NCI-H2029 treated with DMSO at 0.1 percent for 48 hours (cell line): ENCODE measurements at places on chromosomes 3 and 15.

DNA sequence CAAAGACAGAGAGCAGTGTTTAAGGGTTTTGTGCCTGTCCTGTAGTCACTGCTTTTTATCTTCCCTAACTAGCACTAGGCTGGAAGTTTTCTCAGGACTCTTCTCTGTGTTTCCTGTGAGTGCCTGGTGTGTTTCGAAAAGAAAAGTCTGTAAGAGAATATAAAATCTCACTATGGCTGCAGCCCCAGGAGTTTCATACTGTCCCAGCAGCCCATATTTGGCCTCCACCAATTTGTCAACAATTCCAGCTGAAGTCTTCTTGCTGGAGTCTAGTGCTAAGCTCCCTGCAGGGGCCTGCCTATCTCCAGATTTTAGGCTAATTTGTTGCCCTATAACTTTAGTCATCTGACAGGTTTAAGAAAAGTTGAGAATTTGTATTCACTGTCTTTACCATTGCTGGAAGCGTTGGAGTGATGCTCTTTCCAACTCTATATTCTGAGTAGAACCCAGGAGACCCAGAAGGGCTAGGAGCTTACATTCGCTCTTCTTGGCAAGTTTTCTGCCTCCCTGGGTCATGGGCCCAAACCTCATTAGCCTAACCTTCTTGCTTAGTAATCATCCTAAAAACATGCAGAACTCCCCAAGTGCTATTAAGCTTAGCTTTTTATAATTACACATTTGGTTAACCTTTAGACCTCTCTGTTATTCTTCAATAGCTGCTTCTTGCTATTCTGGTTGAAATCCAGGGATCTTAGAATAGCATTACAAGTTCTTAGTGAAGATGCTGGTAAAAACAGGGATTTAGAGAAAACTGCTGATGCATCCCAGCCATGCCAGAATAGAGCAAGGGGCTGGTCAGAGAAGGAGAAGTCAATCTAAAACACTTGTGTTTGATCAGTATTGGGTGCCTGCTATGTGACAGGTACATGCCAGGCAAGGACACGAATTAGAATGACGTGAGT is 283.1 kb downstream of the NEK10 start:
- no peak for DNase-seq

DNA sequence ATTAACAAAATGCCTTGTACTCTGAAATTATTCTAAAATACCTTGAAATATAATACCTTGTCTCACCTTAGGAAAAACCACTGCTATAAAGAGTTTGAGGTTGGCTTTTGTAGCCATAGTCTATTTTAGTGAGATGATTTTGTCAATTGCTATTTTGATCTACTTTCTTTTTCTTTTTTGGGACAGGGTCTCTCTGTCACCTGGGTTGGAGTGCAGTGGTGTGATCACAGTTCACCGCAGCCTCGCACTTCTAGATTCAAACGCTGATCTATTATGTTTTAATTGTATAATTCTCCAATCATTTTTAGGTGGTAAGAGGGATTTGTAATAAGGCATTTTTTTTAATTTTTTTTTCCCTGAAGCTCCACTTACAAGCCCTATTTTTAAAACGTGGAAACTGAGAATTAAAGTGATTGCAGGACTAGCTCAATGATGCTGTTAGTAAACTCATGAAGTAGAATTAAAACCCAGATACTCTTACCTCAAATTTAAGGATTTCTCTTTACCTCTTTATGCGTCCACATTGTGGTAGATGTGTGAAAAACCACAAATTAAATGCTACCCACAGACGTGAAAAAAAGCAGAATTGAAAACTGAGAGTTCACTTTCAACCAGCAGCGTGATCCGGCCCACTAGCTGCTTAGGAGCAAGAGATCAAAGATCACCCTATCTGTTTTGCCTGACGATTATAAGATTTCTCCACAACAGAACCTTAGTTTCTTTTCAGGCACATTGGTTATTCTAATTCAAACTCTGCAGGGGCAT is 384.2 kb downstream of the CGGBP1 start:
- DNase-seq, result no peak

DNA sequence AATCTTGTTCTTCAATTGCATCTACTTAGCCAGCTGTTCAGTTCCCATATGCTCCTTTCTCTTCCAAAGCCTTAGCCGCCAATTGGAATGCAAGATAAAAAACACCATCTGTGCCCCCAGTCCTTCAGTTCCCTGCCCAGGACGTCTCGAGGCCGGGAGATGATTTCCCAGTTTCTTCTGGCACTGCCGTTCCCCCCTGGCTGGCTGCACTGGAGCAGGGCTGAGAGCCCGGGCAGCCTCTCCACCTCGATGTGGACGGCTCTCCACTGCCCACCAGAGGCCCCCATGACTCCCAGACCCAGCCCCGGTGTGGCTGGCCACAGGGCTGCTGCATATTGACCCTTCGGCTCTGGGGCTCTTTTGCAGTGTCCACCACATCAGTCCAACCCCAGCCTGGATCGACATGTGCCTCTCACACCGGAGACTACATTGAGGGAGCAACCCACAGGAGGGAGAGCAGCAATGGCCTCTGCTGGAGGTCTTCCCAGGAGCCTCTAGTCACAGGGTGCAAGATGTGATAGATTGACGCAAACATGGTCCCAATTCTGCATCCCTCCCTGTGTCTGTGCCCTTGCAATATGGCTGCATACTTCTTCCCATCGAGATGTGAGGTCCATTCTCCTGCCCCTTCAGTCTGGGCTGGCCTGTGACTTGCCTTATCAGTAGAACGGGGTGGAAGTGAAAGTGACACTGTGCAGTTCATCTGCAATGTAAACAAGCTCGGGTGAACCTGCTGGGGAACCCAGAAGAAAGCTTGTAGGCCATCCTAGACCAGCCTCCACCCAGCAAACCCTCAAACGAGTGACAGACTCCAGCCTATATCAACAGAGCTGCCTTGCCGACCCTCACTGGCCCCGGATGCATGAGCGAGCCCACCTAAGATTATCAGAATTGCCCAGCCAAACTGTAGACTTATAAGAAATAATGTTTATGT is 52.3 kb upstream of the PRR20G start:
- DNase-seq, result no peak

GRCh38 chr15:74787251-74788041 is 5.6 kb downstream of the CSK start:
- DNase-seq, result no peak

DNA sequence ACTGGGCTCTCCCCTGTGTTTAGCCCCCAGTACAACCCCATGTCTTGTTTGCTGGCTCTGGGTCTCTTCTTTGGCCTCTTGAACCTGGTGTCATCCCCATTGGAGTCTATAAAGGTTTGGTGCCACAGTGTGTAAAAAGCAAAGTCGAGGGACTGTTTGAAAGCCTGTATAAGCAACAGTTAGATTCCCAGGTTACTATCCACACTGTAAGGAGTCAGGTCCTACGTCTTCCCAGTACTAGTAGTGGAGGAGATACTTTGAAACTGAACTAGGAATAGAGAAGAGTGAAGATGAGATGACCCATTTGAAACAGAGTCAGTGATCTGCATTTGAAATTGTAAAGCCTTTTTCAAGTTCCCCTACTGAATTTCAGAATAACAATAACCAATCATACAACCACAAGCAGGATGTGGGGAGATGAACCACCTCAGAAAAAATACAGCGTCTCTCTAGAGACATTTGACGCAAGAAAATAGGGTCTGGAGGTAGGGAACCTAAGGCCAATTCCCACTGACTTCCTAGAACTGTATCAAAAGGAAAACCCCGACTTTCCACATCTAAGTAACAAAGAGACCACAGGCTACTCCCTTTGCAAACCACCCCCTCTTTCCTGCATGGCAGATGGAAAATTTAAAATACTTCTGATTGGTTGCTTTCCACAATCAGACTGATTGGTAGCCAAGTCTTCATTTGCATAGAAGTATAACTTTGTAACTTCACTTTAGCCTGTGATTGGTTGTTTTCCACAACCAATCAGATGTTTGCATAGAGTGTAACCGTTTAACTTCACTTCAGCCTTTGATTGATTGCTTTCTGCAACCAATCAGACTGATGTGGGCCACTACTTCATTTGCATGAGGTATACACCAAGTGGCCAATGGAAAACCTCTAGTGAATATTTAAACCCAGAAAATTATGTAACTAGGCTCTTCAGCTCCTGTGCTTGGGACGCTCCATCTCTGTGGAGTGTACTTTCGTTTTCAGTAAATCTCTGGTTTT is 49.9 kb upstream of the NEDD4 start:
- no peak for DNase-seq

DNA sequence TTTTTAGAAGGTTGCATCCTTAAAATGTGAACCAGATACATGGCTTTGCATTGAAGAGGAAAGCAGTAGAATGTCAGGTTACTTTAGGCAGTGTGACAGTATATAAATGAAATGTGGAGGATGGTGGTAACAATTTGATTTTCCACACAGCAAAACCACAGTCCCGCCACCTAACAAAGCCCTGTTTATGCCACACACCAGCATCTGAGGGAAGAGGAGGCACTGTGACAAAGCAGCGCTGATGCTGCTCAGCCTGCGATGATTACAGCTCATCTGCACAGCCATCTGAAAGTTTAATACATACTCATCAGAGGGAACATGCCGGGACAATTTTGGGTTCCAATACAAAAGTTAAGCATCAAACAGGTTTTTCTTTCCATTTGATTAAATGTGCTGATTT is 8.9 kb downstream of the RNF7 start:
- no peak for DNase-seq

GRCh38 chr3:101709126-101709525 is 15.3 kb upstream of the CEP97 start:
- no peak for DNase-seq

- DNase-seq, result no peak
Observed at GRCh38 chr3:141797819-141798447, 34.7 kb downstream of the GRK7 start.

DNA sequence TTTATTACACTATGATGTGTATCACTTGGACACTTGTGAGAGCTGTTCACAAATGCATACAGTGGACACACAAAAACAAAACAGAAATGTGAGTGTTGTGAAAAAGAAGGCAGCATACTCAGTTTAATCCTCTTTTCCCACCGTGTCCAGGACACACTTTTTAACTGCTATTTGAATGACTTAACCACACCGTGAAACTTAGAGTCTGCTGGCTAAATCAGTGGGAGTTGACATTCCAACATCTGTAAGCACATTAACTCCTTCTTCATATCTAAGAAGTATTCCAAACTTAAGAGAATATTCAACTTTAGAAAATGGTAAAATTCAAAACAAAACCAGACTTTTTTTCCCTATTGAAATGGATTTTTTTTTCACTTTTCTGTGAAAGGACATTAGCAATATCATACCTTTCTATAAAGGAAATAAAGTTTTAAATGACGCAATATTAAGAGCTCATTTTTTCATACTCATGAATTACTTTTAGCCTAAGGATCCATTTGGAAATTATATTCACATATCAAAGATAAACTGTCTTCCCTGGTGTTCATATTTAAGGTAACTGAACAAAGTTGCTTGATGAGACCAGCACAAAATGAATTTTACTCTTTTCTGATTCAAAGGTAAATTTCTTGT is 316.6 kb downstream of the RBMS3 start:
- DNase-seq, result no peak

DNA sequence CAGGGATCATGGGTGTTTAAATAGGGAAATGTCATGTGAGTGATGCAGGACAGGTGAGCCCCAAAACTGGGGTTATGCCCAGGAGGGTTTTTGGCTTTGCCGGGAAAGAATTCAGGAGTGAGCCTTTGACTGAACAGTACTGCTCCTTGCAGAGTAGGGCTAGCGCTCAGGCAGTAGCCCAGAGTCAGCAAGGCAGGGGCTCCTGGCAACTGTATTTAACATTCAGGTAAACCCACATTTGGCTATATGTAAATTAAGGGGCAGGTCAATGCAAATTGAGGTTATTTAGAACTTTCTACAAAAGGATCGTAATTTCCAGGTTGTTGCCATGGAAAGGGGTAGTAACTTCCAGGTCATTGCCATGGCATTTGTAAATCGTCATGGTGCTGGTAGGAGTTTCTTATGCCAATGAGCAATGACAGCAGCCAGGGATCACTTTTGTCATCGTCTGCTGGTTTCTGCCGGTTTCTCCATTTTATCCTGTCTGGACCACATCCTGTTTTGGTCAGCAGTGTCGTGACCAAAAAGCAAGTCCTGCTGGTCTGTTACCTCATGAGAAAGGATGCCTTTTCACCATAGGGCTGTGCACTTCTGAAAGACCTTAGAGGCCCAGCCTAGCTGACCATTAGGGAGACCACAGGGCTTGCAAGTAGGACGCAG is 24.3 kb downstream of the MTHFS start:
- no peak for DNase-seq

GRCh38 chr15:38285456-38285855 is 32.8 kb downstream of the SPRED1 start:
- DNase-seq, result no peak

DNA sequence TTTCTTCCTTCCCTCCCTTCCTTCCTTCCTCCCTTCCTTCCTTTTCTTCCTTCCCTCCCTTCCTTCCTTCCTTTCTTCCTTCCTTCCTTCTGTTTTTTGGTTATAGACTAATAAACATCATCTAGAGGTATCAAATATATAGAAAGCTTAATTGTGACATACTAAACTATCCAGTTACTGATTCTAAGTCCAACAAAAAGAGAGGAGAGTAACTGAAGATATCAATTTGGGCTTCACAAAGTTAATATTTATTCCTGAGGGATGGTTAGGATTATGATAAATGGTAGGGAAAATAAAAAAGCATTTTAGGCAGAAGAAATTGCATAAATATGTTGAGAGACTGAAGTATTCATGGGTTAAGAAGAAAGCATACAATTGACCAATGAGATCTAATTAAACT is 7.8 kb upstream of the CLDN16 start:
- no peak for DNase-seq

- no peak for DNase-seq
Observed at GRCh38 chr3:18499301-18499700, 74.2 kb upstream of the SATB1 start.

GRCh38 chr3:101255441-101255840 is 64.9 kb downstream of the IMPG2 start:
- DNase-seq, result no peak

- DNase-seq, result no peak
Observed at GRCh38 chr3:105362021-105362665, 4.6 kb upstream of the ALCAM start.

DNA sequence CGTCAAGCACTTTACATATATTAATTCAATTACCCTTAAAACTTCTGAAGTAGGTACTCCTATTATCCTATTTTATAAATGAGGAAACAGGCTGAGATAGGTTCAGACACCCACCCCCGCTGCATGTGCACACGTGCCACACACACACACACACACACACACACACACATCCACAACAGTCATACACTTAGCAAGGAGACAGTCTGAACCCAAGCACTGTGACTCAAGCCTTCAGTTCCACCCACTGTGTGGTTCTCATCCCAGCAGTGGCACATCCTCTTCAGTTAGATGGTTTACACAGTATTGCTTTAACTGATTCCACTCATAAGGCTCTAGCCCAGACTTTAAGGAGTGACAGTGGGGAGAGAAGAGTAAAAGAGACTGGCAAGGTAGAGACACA is 91.1 kb upstream of the FGF7 start:
- no peak for DNase-seq

GRCh38 chr3:147113293-147114044 is 292.9 kb downstream of the ZIC4 start:
- DNase-seq, result no peak

DNA sequence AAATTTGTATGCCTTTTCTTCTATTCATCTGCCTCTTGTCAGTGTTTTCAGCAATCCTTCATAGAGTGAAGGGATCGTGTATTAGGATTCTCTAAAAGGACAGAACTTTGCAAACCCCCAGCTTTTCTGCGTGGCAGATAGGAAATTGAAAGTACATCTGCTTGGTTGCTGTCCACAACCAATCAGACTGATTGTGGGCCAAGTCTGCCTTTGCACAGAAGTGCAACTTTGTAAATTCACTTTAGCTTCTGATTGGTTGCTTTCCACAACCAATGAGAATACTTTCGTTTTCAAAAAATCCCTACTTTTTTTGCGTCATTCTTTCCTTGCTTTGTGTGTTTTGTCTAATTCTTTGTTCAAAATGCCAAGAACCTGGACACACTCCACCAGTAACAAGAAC is 847.4 kb downstream of the FHIT start:
- no peak for DNase-seq
